ENCODE measurements at places on chromosomes 12 and 14.

DNA sequence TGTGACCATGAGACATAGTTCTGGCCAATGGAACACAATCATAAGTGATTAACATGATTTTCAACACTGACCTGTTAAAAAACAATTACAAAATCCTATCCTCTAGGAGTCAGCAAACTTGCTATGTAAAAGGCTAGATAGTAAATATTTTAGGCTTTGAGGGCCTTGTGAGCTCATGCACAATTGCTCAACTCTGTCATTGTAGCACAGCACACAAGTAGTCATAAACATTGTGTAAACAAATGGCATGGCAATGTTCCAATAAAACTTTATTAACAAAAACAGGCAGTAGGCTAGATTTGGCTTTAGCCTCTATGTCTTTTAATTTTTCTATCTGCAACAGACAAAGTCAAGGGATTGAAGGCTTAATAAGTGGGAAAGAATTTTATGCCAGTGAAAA lies 350.7 kb downstream of the C12orf50 start:
- no peak for DNase-seq

DNA sequence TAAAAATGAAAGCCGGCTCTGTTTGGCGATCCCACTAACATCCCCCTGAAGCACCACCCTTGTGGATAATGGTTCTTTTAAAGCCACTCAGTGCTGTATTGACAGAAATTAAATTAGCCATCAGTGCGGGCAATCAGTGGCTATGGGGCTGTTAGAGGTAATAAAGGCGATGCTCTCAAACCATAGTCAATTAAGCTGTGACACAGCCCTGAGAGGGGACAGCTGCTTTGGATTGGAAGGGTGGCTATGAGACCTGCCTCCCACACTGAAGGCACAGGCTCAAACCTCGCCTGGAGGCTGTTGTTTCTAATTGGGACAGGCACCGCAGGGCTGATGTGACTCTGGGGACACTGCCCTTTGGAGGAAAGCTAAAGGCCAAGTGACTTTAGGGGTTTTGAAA lies 562.2 kb downstream of the VRK1 start:
- no peak for DNase-seq

DNA sequence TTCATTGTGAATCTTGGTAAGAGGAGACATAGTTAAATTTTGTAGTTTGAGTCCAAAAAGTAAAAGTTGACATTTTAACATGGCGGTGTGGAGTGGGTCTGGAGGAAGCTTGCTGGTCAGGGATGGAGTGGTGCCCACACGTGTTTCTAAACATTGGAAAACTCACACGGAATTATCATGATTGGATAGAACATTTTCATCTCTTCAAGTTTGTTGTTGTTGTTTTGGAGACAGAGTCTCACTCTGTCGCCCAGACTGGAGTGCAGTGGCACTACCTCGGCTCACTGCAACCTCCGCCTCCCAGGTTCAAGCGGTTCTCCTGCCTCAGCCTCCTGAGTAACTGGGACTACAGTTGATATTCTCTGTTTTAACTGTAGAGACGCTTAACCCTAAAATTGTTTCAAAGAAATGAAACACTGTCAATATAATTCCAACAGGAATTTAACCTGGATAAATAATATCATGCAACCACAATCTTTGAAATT lies 502 bp upstream of the MBIP start:
- no peak for DNase-seq

DNA sequence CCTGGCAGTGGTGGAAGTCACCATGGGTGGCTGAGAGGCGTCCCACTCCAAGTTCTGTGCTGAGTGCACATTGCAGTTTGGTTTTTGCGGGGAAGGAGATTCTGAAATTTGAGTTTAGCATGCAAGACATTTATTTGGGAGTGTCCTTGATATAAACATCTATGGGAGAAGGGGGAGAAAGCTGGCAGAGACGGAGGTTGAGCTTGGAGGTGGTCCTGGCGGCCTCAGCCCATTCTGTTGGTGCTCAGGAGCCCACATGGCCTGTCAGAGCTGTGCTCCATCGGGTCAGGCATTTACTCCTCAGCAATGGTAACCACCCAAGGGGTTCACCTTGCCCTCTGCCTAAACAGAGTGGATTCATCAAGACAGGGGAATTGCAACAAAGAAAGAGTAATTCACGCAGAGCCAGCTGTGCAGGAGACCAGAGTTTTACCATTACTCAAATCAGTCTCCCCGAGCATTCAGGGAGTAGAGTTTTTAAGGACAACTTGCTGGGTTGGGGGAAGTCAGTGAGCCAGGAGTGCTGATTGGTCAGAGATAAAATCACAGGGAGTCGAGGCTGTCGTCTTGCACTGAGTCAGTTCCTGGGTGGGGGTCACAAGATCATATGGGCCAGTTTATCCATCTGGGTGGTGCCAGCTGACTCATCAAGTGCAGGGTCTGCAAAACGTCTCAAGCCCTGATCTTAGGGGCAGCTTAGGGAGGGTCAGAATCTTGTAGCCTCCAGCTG lies 323.3 kb upstream of the TMEM132C start:
- DNase-seq, result no peak

GRCh38 chr12:103556890-103557627 lies 30.0 kb upstream of the STAB2 start:
- no peak for DNase-seq

GRCh38 chr12:76708296-76708695 lies 55.6 kb upstream of the ZDHHC17 start:
- no peak for DNase-seq

GRCh38 chr14:77071938-77072388 lies 26.1 kb upstream of the CIPC start:
- DNase-seq, result no peak
